ENCODE measurements at places on chromosomes 1 and 21.

GRCh38 chr1:223221686-223222085 is 78.6 kb upstream of the TLR5 start:
- DNase-seq: no peak

- no peak for DNase-seq
These were observed 37.4 kb downstream of the PTPRC start for GRCh38 chr1:198676253-198676652.

DNA sequence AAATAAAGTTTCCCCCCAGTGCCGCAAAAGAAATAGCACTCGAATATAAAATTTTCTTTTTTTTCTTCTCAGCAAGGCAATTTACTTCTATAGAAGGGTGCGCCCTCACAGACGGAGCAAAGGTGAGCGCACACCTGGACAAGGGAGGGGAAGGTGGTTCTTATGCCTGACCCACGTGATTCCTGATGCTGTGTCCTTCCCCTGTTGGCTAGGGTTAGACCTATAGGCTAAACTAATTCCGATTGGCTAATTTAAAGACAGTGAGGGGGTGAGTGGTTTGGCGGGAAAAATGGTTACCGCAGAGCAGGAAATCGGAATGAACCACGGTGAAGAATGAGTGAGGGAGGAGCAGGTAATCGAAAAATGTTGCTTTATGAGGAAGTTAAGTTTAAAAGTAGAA is 607 bp upstream of the FAAH start:
- DNase-seq: no peak

DNA sequence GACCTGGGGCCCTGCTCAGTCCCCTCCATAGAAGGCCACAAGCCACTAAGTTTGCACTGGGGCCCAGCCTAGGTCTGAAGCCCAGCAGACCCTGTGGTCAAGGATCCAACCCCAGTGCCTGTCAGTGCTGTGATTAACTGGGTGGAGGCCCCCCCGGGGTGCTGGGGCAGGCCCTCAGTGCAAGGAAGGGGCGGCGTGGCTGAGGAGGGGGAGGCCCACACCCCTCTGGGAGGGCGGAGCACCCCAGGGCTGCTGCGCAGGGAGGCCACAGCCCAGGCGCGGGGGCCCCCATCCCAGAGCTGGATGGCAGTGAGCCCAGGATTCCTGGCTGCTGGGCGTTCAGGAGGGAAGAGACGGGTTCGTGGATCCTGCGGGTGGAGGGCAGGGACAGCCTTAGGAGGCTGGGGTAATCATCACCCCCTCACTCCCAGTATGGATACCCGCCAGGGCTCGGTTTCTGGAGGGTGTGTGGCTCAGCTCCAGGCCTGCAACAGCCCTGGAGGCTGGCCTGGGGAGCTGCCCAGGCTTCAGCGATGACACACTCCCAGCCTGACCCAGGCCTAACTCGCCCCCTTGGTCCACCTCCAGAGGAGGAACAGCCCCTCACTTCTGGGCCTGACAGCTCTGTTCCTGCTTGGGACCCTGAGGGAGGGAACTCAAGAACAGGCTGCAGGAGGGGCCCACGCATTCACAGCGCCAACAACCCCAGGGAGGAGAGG is 890 bp downstream of the GJC2 start:
- no peak for DNase-seq

DNA sequence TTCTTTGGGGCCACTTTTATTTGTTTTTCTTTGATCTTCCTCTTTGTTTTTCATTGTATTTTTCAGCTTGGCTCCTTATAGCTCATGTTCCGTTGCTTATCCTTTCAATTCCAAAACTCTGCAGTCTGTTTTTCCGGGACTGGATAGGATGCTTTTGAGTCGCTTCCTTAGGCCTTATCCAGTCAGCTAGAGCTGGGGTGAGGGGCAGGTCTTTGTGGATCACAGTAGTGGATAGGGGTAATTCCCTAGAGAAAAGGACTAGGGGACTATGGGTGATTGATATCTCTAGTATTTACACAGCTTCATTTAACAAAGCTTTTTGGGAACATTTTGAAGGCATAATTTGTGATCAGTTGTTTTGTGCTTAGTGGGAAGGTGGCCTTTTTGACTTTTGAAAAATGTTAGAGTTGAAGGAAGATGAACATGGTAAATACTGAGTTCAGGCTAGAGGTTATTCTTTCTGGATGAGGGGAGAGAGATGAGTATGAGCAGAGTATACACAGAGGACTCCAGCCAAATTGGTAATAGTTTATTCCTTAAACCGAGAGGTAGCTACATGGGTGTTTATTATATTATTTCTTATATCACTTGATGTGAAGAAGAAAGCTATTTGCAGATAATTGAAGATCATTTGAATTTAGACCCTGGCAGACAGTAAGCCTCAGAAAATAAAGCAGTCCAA is 22.5 kb downstream of the CEP350 start:
- DNase-seq: no peak

DNA sequence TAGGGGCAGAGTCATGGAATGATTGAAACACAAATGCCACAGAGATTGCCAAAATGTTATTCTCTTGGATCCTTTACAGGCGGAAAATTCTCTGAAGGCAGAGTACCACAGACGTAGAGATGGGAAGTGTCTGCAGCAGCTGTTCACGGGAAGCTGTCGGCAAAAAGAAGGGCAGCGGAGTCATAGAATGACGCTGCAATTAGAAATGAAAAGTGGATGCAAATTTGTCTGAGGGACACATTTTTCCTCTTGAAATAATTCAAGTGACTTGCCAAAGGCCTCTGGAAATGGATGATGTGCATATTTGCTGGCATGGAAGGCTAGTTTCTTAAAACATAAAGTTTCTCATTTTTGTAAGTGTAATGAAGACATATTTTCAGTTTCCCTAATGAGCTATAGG is 77.5 kb upstream of the PLD5 start:
- no peak for DNase-seq

GRCh38 chr1:172540635-172541034 is 7.7 kb downstream of the SUCO start:
- no peak for DNase-seq

- DNase-seq: no peak
These were observed 42.1 kb upstream of the CFHR3 start for GRCh38 chr1:196732526-196732925.

GRCh38 chr1:85048296-85049064 is at the start of gene MCOLN3:
Gene MCOLN3, minus strand, starts transcription at chr1:85048500. Its CDS starts 3,140 bp downstream, at chr1:85045360.
- peak; percentile 24 for DNase-seq

DNA sequence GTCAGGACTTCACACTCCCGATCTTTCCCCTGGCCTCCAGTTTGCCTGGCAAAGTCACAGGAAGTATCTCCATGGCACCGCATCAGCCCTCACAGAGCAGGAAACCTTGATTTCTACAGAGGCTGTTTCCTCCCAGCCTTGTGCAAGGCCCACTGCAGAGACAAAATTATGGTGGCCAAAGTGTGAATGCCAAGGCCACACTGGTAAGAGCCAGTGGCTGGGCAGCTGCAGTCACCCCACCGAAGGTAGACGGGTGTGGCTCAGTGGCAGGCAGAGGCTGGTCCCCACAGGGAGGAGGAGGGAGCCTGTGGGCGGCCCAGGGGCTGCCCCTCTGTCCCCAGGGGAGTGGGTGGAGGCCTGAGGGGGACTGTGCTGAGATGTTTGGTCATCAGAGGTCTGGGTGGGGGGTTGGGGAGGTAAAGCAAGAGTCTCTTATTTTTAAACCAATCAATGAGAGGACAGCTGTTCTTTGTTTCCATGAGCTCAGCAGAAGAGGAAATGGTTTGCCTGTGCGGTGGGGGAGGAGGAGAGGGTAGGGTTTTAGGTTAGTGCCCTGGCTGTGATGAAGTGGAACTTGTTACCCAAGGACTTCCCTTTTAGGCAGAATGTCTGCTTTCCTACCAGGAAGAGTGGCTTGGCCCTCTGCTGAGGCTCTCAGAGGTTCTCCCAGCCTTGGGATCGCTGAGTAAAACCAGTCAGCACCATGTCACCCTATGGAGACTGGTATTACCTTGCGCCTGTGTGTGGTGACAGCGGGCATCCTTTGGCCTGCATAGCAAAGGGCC is 18.0 kb upstream of the BTG2 start:
- DNase-seq: peak; percentile 73

DNA sequence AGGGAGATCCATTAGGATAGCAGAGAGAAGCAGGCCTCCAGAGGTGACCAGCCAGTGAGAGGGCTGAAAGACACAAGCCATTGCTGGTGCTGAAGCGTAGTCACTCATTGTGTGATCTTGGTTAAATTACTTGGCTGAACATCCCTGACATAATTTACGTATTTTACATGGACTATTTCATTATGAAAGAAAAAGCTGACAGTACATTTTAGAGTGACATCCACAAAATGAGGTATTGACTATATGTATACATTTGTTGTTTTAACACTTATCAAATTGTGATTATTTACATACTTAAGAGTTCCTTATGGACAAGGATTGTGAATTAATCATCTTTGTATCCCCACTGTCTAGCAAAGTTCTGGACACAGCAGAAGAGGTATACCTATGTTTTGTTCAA is 14.9 kb downstream of the DESI2 start:
- DNase-seq: no peak

GRCh38 chr1:171352554-171352953 is 38.6 kb downstream of the FMO4 start:
- no peak for DNase-seq

DNA sequence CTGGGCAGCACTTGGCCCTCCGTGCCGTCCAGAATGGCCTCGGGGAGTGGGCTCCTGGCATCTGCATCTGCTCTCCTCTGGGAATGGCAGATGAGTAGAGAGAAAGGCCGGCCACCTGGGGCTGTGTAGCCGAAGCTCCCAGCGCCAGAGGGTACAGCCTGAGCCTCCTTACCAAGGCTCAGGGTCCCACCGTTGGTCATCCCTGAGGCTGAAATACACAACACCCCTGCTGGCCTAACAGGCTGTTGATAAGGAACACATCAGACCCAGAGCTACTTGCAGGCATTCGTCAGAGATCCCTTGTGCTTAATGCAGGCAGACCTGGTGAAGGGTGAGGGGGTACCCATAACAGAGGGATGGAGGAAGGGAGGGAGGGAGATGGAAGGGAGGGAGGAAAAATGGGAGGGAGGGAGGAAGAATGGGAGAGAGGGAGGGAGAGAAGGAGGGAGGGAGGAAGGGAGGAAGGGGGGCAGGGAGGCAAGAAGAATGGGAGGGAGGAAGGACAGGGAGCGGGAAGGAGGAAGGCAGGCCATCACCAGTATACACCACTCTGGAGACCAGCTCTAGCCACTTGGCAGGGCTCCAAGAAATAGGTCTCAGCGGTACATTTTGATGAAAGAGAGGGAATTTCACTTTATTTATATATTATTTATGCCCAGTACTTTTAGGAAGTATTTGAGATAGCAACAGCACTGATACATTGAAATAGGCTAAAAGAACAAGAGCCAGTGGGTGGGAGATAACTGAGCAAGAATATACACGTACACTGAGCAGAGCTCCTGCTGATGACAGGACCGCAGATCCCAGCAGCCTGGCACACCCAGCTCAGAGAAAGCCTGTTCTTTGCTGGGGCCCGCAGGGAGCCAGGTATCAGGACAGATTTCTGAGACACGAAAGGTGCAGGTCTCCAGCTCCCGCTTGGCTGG is 315.0 kb upstream of the VAMP3 start:
- no peak for DNase-seq

- DNase-seq: no peak
These were observed 505 bp downstream of the LMNA start for GRCh38 chr1:156114919-156115513.

GRCh38 chr1:182620924-182621585 is 16.9 kb upstream of the RGS16 start:
- no peak for DNase-seq

- DNase-seq: no peak
These were observed 82.4 kb downstream of the COL11A1 start for GRCh38 chr1:103025858-103026409.

DNA sequence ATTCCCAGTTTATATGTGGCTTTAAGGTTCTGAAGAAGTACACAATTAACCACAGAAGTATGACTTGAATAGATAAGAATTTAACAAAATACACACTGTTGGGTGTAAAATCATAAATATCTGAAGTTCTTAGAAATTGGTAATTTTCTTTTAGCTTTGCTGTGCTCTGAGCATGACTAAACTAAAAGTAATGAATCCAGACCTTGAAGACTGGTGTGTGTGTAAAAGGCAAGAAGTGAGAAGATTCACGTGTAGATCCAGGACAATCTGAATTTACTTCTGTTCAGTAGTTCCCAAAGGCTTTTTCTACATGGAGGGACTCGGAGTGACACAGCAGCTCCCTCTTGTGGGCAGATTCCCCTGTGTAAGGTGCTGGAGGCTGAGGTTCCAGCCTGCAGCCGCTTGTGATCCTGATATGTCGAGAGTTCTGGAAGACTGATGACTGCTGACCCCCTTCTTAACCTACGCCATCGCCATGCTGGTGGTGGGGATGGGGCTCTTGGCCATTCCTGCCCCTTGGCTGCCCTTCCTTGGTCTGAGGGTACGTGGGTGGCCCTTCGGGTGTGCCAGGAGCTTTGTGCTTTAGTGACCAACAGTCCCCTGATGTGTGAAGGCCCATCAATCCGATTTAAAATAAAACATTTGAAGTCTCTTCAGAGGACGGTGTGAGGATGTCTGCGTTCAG is 62.7 kb downstream of the ADARB1 start:
- DNase-seq: peak; percentile 75

DNA sequence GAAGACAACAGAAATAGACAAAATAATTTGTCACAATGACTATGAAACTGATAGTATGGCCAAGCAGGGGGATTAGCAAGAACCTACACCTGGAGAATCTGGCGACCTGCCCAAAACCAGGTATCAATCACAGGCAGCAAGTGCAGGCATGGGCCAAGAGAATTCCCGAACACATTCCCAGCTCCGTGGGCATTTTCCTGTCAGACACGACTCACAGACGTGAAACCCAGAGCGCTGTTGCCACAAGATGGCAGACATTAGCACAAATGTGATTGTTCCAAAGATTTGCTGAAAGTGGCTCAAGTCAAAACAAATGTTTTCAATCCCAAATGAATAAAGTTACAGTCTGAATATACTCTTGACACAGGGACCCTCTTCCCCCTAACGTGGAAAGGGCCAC is 36.8 kb downstream of the HLCS start:
- DNase-seq: no peak

- no peak for DNase-seq
These were observed 5.2 kb downstream of the LEPR start for GRCh38 chr1:65425697-65426096.

GRCh38 chr1:179038528-179039281 is 13.0 kb downstream of the FAM20B start:
- no peak for DNase-seq

- no peak for DNase-seq
These were observed 346.7 kb upstream of the ADGRL4 start for GRCh38 chr1:79353224-79353623.

DNA sequence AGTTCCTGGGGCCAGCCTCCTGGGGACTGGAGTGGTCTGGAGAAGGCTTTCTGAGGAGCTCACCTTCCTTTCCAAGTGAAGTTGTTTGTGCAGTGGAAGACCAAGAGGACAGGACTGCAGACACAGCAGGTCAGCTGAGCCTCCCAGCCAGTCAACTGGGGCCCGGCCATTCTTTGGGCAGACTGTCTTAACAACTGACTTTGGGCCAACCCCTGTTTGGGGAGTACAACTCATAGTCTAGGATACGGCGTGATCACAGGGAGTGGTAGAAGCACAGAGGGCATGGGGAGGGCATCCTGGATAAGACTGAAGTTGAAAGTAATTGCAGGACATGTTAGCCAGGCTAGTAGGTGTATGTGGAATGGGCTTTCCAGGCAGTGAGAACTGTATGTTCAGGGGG is 50.3 kb downstream of the PGM1 start:
- DNase-seq: no peak

GRCh38 chr1:59178339-59179187 is 118.3 kb upstream of the FGGY start:
- no peak for DNase-seq
